Right lung (tissue), 10 donors: ENCODE measurements at places on chromosomes 3 and 15. TPM values are rescaled to one million over a fixed set of nuclear protein-coding genes. Genes with fewer than 3 reads are reported as not detected.

GRCh38 chr3:123740391-123740822 is 143.7 kb downstream of the MYLK start:
- DNase-seq = no peak

GRCh38 chr3:78785004-78785403 is 982.8 kb downstream of the ROBO1 start:
- DNase-seq = no peak

- DNase-seq = no peak
Observed at GRCh38 chr3:94887065-94887464, 824.2 kb downstream of the NSUN3 start.

- no peak for DNase-seq
Observed at GRCh38 chr15:85758655-85758978, 36.1 kb downstream of the KLHL25 start.

DNA sequence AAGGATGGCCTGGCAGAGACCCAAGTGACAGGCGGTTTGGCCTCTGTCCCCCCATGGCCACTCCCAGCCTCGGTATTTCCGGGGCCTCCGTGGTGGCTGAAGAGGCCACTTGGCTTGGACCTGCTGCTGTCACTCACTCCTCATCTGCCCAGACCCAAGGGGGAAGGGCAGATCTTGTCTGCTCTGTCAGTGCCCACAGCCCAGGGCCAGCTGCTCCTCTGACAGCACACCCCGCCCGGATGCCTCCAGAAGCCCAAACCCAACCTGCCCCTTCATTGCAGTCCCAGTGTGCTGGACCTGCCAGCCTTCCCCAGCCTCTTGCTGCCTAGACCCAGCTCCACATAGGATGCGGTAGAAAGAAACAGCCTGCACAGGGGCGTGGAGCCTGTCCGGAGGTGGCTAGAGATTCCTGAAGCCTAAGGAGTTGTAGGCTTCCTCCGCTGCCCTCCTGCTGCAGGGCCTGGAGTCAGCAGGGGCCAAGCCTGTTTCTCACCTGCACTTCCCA is 52.0 kb downstream of the MAGEF1 start:
- no peak for DNase-seq

DNA sequence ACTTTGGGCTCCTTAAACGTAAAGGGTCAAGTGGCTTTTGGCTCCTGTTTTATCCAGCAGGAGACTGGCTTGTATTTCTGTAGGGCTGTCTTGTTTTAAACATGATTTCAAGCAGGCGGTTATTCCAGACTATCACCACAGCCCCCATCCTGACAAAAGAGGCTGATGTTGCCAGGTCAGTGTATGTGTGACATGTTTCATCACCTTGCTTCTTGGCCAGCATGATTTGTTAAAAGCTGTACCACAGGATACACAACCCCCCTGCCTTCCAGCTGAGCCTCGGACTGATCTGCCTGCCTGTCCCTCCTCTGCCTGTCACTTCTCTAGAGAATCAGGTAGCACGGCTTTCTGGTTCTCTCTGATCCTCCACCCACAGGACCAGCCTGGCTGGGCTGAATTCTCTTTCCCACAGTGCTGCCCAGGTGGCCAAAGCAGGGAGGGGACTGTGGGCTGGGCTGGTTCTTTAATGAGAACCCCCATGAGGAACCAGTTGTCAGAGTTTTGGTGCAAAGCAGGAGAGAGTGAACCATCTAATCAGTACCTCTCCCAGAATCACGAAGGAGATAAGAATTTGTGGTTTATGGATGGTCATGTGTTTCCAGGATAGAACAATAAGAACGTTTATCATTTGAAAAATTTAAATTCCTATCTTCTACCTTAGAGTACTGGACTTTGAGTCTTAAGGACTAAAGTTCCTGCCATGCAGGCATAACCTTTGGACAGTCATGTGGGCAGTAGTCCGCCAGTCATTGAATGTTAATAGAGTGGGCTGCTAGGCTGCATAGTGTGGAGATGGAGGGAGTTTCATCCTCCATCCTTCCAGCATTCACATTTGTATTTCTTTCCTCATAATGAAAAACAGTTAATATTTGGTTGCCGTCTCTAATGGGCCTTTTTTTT is 8.8 kb downstream of the ABHD6 start:
- DNase-seq = no peak

The SV2B gene
- 1.6 TPM for polyA plus RNA-seq

The GABRR3 gene
- polyA plus RNA-seq = 0.04 TPM

The SNTN gene
- polyA plus RNA-seq = 19.2 TPM

The LAMB2 gene
- 414 TPM for polyA plus RNA-seq

The REC114 gene
- not detected for polyA plus RNA-seq
